ENCODE measurements at places on chromosomes 1 and 21. TPM values are rescaled to one million over a fixed set of nuclear protein-coding genes. Genes with fewer than 3 reads are reported as not detected.

DNA sequence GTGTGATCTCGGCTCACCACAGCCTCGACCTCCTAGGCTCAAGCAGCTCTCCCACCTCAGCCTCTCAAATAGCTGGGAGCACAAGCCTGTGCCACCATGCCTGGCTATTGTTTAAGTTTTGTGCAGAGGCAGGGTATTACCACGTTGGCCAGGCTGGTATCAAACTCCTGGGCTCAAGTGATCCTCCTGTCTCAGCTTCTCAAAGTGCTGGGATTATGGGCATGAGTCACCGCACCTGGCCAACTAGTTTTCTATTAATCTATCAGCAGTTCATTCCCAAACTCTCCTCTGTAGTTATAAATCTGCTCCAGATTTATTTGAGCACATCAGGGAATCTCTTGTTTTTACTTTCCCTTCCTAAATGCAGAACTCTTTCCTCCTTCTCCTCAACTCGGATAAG is 443.8 kb downstream of the PRDM2 start:
- H3K27me3 ChIP-seq = peaks cover 9% of the 10 kb centered on the region
- no peaks in the 10 kb centered on the region for H3K4me1 ChIP-seq
- H3K27ac ChIP-seq = no peak overlapping the region
- DNase-seq = no peak
- no peak overlapping the region for H3K4me3 ChIP-seq

SLC44A3 gene
- total RNA-seq = not detected

DNA sequence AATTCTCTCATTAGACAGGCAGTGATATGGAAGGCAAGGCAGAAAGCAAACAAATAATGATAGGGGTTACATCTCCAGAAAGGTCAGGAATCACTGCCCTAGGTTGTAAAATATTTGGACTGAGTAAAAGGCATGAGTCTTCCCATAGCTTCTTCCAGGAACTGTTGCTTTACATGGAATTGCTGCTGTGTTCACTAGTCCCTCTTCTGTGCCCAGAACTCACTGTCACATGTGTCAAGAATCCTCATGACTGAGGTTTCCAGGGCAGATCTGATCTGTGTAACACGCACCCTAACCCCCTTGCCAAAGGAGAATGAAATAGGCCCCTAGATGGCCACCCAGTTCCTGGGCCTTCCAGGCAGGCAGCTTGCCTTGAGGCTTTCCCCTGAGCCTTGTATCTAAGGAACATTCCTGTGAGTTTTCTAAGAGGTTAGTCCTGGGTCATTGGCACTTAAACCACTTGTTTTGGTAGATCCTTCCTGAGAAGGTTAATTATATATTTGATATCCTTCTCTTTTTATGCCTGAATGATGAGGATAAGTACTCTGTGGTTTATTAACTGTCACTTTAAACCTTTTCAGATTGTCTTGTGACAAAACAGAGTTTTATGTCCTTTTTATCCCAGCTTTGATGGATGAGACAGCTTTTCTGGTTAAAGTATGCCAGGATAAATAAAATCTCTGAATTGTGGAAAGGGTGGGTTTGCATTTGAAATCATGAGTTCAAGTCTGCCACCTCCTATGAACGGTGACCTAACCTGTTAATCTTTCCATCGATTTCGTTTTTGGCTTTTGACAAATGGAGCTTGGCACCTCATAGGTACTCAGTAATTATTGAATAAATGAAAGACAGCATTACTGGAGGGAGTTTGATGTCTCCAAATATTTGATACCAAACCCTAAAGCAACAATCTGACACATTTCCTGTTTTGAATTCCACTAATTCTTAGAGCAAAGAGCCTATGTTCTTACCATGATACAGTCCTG is 163.3 kb downstream of the DHRS3 start:
- peaks cover 81% of the 10 kb centered on the region for H3K4me1 ChIP-seq
- no peaks in the 10 kb centered on the region for H3K27me3 ChIP-seq
- H3K27ac ChIP-seq = peak overlapping the region; percentile 75

MATN1 gene
- total RNA-seq = 1.2 TPM

GABPA gene
- total RNA-seq = 27.3 TPM

DNA sequence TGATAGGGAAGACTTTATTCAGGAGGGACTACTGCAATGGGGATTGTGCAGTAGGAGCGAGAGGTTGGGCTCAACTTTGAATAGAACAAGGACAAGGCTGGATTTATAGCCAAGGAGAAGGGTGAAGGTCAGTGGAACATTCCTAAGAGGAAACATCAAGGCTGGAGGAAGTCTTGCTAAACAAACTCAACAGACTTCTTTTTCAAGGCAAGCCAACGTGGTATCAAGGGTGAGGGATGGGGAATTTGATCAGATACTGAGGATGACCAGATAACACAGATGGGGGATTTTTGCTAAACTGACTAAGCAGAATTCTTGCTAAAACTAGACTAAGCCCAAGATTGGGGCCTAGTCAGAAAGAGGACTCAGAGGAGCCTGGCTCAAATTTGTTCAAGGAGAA is 107.3 kb downstream of the DUSP10 start:
- H3K4me3 ChIP-seq = no peak overlapping the region
- H3K36me3 ChIP-seq = no peaks in the 10 kb centered on the region
- H3K27ac ChIP-seq = no peak overlapping the region
- no peaks in the 10 kb centered on the region for H3K27me3 ChIP-seq
- no peak for DNase-seq

GRCh38 chr1:214317734-214318133 is 36.8 kb downstream of the SMYD2 start:
- peaks cover 14% of the 10 kb centered on the region for H3K4me1 ChIP-seq
- no peak overlapping the region for H3K27ac ChIP-seq
- H3K4me3 ChIP-seq = no peak overlapping the region

BMP8B gene
- 0.69 TPM for total RNA-seq

- no peak for DNase-seq
- no peaks in the 10 kb centered on the region for H3K27me3 ChIP-seq
- no peaks in the 10 kb centered on the region for H3K36me3 ChIP-seq
- peaks cover 6% of the 10 kb centered on the region for H3K4me1 ChIP-seq
Measured at GRCh38 chr1:119449971-119450370, 35.0 kb downstream of the HSD3B2 start.

POFUT2 gene
- 26.6 TPM for total RNA-seq

- peak overlapping the region; percentile 49 for H3K4me3 ChIP-seq
- no peaks in the 10 kb centered on the region for H3K27me3 ChIP-seq
- H3K27ac ChIP-seq = peak overlapping the region; percentile 79
- H3K4me1 ChIP-seq = peaks cover 77% of the 10 kb centered on the region
Measured at GRCh38 chr1:235998812-235999211, 66.1 kb downstream of the NID1 start.

GRCh38 chr1:117638759-117639158 is 32.9 kb downstream of the TENT5C start:
- DNase-seq = no peak
- H3K27ac ChIP-seq = no peak overlapping the region
- H3K36me3 ChIP-seq = no peaks in the 10 kb centered on the region
- H3K4me3 ChIP-seq = no peak overlapping the region
- peaks cover 57% of the 10 kb centered on the region for H3K27me3 ChIP-seq

ESPN gene
- total RNA-seq = 1.3 TPM

SV2A gene
- total RNA-seq = 14.8 TPM
